BJ (cell line): ENCODE measurements at places on chromosomes 12 and 14. TPM values are rescaled to one million over a fixed set of nuclear protein-coding genes. Genes with fewer than 3 reads are reported as not detected.

Gene APOF
- polyA plus RNA-seq, result not detected in 2 replicates

Gene OS9
- polyA plus RNA-seq, result 312 and 415 TPM in 2 replicates

Gene NAV3
- 91.7 and 93.5 TPM in 2 replicates for polyA plus RNA-seq

Gene RALGAPA1
- 4.7 and 8.5 TPM in 2 replicates for polyA plus RNA-seq

Gene LRRC10
- not detected in 2 replicates for polyA plus RNA-seq

Gene FAM161B
- polyA plus RNA-seq, result 2.5 and 2.6 TPM in 2 replicates

Gene PRB2
- polyA plus RNA-seq, result not detected in 2 replicates

Gene NINJ2
- 0.32 and 0.55 TPM in 2 replicates for polyA plus RNA-seq

Gene KRT8
- 31.1 and 41.6 TPM in 2 replicates for polyA plus RNA-seq

Gene GRIN2B
- not detected in 2 replicates for polyA plus RNA-seq

Gene FAM186B
- polyA plus RNA-seq, result 0.11 and 0.12 TPM in 2 replicates

Gene SLCO1B3
- polyA plus RNA-seq, result not detected in 2 replicates

Gene CLEC14A
- 0.12 and 0.23 TPM in 2 replicates for polyA plus RNA-seq

Gene FOXA1
- 0.04 and 0.10 TPM in 2 replicates for polyA plus RNA-seq

Gene FITM1
- polyA plus RNA-seq, result 0.10 and 0.23 TPM in 2 replicates

Gene PRIM1
- 5.1 and 7.8 TPM in 2 replicates for polyA plus RNA-seq

Gene CCDC196
- not detected in 2 replicates for polyA plus RNA-seq

Gene RND1
- polyA plus RNA-seq, result 0.31 and 0.72 TPM in 2 replicates

Gene LRRIQ1
- polyA plus RNA-seq, result 0.02 TPM in 1 of 2 replicates, not detected in the other
